ENCODE measurements at places on chromosomes 1 and 21.

DNA sequence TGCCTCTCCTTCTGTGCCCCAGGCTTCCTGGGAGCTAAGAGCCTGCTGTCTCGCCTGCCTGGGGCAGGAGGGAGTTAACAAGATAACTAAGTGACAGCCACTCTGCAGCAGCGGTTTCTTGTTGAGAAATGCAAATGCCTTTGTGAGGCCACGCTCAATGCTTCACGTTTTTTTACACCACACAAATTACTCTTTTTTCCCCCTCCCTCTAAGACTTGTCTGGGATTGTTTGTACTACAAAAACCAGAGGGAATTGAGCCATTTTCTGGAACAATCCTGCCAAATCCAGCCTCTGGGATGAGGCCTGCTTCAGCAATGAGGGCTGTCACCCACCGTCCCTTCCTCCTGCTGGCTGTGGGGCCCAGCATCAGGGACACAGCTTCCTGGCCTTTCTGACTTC lies 119.6 kb downstream of the ACTL8 start:
- peak; percentile 94 for DNase-seq

- no peak for DNase-seq
Observed at GRCh38 chr1:20586953-20587660, 1.8 kb upstream of the CDA start.

- no peak for DNase-seq
Observed at GRCh38 chr21:43267391-43268085, 98.7 kb downstream of the CRYAA start.

DNA sequence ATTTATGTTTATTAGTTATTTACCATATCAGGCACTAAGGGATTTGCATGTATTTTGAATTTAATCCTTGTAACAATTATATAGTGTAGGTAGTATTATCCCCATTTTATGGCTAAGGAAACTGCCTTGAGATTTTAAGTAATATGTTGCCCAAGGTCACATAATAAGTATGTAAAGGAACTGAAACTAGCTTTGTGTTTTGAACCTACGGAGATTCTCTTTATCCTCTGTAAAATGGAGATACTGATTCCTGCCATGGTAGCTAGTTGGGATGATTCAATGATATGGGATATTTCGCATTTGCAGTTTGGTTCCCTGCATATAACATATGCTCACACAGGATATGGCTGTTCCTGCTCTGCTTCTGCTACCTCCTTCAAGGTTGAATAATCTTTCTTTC lies 144.3 kb downstream of the ST6GALNAC3 start:
- DNase-seq: no peak

GRCh38 chr1:119774746-119775490 lies 6.2 kb upstream of the HMGCS2 start:
- DNase-seq: no peak

DNA sequence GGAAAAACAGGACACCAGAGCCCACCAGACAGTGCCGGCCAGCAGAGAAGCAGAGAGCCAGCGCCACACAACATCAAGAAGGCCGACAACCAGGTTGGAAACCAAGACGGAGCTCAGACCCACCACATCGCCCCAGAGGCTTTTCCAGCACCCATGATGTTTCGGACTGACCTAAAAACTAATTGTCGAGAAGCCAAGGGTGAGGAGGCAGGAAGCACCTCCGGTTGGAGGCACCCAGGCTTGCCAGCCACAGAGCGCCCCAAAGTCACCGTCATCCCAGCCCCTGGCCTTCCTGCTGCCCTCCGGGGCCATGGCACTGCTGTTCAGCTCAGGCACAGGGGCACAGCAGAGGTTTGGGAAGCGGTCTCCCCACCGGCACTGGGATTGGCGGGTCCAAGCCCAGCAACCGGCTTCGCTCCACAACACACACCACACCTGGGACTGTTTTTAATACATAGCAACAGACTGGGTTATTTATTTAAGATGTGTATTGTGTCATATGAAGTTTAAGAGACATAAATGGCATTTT lies 67.2 kb downstream of the SLC37A1 start:
- no peak for DNase-seq

- DNase-seq: no peak
Observed at GRCh38 chr1:30064547-30064946, 658.8 kb downstream of the MATN1 start.

- DNase-seq: no peak
Observed at GRCh38 chr1:193516755-193517388, 330.5 kb upstream of the B3GALT2 start.

GRCh38 chr1:167781558-167781957 lies 59.8 kb downstream of the MPZL1 start:
- DNase-seq: no peak

DNA sequence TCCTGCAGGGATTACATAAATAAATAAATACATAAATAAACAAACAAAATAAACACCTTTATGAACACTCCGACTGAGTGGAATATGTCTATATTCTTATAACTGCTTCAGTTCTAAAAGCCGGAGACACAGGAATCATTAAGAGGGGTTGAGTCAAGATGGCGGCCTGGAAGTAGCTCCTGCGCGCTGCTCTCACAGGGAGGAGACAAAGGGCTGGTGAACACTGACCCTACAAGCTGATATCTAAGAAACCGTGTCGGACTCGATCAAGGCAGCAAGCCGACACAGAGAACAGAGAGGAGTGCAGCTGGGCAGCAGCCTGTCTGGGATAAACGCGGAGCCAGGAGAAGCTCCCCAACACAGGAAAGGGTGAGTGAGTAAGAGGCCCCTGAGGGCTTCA lies 1098.6 kb upstream of the NCAM2 start:
- no peak for DNase-seq

DNA sequence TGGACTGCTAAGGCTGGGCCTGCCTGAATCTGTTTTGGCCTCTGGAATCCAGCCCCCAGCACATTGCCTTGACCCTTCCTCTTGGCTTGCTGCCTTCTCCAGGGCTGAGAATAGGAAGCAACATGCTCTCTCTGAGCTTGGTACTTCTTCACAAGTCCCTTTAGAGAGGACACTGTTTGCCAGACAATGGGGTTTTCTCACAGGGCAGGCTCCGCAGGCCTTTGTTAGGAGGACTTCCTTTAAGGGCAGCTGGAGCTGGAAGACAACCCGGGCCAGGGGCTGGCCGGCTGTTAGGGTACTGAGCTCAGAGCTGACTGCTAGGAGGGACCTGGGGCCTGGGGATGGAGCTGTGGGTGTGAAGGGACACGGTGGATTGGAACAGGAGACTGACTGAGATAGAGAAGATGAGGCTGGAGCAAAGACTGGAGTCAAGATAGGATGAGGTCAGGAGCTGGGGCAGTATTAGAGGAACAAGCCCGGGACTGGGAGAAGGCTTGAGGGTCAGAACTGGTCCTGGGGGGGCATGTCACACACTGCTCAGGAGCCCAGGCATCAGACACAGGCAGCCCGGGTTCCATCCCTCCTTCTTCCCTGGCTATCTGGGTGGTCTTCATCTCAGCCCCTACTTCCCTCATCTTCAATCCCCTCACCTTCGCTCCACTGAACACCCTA lies 5.4 kb upstream of the ALPL start:
- DNase-seq: no peak

DNA sequence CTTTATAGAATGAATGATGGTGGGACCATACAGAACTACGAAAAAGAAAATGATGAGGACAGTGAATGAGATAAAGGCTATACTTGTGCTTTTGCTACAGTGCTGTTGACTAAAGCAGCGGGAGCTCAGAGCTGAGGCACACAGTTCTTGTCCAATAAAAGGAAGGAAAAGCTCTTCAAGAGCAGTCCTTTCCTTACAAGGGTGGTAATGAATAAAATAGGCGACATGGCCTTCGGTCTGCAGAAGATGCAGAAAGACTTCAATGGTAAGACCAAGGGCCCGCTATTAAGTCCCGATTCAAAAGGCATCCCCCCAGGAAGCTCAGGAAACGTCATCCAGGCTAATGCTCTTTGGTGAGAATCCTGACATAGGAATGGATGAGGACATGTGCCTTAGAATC lies 44.4 kb downstream of the GNG12 start:
- no peak for DNase-seq

- no peak for DNase-seq
Observed at GRCh38 chr1:199843861-199844260, 183.6 kb upstream of the NR5A2 start.

DNA sequence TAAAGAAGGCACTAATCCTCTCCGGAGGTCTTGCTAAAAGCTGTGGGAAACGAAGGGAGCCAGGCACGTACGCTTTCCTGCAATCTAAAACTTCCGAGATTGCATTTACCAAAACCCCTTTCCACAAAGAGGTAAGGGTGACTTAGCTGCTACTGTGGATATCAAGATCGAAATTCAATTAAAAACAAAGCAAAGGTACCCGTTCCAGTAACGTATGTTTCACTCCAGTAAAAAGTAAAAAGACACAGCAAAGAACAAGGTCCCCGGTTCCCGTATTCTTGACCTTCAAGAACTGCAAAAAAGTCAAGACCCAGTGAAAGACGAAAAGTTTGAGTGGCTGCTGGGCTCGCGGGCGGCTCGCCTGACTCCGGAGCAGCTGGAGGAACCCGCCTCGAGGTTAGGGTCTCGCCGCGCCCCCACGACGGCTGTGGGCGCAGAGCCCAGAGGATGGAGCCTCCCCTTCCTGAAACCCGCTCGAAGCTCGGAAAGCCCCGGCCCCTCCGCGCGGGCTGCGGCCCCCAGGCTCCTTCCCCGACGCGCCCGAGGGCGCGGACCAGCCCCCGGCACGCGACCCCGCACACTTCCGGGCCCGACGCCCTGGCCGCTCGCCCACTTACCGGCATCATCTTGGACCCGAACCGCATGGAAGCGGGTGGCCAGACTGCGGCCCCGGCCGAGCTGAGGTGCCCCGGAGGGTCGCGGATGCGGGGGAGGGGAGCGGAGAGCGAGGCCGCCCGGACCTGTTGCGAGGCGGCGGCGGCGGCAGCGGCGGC lies 524 bp downstream of the TP53BP2 start:
- no peak for DNase-seq

GRCh38 chr1:85707267-85707989 lies 805 bp downstream of the ZNHIT6 start:
- DNase-seq: no peak

- no peak for DNase-seq
Observed at GRCh38 chr1:208239473-208240381, 4.5 kb downstream of the PLXNA2 start.

- DNase-seq: no peak
Observed at GRCh38 chr21:37828556-37828955, 87.7 kb downstream of the KCNJ6 start.

- DNase-seq: no peak
Observed at GRCh38 chr1:215669806-215670491, 102.8 kb downstream of the KCTD3 start.

DNA sequence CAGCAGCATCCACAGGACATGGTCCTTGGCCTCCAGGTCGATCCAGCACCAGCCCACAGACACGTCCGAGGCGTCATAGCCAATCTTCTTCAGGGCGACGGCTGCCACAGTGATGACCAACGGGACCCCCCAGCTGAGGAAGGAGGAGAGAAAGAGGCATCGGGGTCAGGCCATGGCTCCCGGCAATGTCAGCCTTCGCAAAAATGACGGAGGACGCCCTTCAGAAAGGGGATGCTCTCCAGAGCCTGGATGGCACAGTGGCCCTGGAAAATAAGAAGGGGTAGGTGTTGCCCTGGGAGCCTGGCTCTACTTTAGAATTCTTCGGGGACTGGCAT lies 17.6 kb downstream of the GPR157 start:
- no peak for DNase-seq

DNA sequence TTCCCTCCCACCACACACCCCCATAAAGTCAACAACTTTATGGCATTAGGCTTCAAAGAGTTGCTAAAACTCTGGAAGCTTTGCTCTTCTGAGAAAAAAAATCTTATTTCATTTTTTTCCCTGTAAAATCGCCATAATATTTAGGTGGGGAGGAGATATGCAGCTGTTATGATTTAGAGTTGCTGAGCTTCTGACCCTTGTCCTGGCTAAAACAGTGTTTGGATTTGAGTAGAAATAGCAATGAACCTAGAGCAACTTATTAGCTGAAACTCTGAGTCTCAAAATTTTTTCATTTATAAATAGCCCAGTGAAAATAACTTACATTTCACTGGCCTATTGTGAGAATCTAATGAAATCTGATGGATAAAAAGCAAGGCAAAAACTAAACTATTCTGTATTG lies 482.8 kb upstream of the NFIA start:
- no peak for DNase-seq

DNA sequence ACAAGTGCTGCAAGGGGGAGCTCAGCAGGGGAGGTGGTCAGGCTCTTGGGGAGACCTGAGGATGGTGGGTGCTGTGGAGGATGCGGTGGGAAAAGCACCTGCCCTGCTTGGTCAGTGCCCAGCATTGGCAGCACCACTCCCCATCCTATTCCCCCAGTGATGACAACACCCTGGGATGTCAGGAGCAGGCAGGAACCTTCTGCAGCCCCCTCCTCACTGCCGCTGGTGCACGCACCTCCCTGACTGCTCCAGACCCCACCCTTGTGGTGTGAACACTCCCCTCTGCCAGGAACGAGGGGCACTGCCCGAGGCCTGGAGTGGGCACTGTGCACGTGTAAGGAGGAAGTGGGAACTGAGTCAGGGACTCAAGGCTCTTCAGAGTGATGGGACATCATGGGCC lies 12.5 kb downstream of the TMPRSS3 start:
- DNase-seq: no peak

DNA sequence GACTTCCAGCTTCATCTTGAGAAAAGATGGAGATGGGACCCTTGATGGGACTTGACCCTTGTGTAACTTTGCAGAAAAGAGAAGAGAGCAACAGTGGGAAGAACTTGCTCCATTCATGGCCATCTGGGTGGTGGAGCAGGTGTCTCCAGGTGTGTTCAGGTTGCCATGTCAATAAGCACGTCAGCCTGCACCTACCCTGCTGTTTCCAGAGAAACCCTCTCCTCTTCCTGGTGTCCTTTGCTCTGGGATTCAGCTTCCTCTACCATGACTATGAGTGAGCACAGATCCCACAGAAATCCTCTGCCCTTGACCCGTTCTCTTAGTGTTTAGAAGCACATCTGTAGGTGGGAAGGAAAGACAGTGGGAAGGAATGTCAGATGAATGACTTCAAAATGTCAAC lies 21.8 kb upstream of the OTUD3 start:
- DNase-seq: no peak

DNA sequence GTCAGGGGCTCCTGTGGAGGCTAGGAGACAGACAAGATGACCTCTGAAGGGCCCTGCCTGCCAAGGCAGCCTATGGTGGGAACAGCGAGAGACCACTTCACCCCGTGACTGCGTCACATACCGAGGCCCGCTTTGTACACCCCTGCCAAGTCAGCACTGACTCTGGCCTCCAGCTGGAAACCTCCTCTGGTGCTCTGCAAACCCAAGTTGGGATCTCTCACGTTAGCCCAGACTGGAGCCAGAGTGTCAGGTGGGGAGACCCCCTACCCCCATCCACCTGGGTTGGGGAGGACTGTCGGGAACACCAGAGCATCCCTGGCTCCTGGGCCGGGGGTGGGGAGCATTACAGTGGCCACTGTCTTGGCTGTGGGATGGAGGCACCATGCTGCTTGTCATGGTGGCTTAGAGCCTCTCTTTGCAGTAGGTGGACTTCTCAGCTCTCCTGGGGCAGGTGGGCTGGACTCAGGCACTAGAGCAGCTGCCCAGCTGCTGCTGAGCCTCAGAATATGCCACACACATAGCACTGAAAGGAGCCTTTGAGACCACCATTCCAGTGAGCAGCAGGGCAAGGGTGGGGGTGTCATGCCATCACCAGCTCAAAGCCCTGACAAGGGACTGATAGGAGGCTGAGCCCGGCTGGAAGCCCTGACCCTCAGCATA lies 50.4 kb downstream of the ELK4 start:
- no peak for DNase-seq
